ENCODE measurements at places on chromosomes 13 and 19. TPM values are rescaled to one million over a fixed set of nuclear protein-coding genes. Genes with fewer than 3 reads are reported as not detected.

The C19orf18 gene
- 2.5 TPM for total RNA-seq

The MBD3L2 gene
- total RNA-seq: not detected

- DNase-seq: no peak
Observed at GRCh38 chr13:31595563-31595962, 143.8 kb upstream of the RXFP2 start.

The OVOL3 gene
- not detected for total RNA-seq

GRCh38 chr19:3801412-3802096 lies 15.4 kb upstream of the MATK start:
- DNase-seq: peak; percentile 86

- no peak for DNase-seq
Observed at GRCh38 chr19:305240-306150, 14.3 kb upstream of the PLPP2 start.

GRCh38 chr19:23823952-23824389 lies 65.3 kb upstream of the ZNF681 start:
- no peak for DNase-seq

DNA sequence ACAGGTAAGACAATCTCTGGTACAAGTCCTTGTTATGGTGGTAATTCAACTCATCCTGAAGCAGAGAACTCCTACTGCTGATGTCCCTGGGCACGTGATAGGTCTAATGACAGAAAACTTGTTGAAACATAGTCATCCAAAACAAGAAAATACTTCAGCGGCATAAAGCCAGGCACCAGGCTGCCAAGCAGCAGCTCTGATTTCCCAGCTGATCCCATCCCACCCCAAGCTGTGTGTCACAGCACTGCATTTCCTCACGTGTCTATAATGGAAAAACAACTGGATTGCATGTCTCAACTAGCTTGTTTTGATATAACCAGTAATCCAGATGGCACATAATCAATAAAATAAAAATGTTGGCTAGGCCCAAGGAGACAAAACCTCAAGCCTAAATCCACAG lies 64.8 kb downstream of the MIPEP start:
- no peak for DNase-seq

The CRLF1 gene
- total RNA-seq: 29.6 TPM
